ENCODE measurements at places on chromosomes 1 and 21. TPM values are rescaled to one million over a fixed set of nuclear protein-coding genes. Genes with fewer than 3 reads are reported as not detected.

DRAXIN gene
- total RNA-seq, result 6.3 TPM

DCDC2B gene
- 0.28 TPM for total RNA-seq

LCE1E gene
- total RNA-seq, result not detected

CLDN17 gene
- not detected for total RNA-seq

- no peak for DNase-seq
These were observed 3.2 kb downstream of the TRPM2 start for GRCh38 chr21:44356636-44357035.

DNA sequence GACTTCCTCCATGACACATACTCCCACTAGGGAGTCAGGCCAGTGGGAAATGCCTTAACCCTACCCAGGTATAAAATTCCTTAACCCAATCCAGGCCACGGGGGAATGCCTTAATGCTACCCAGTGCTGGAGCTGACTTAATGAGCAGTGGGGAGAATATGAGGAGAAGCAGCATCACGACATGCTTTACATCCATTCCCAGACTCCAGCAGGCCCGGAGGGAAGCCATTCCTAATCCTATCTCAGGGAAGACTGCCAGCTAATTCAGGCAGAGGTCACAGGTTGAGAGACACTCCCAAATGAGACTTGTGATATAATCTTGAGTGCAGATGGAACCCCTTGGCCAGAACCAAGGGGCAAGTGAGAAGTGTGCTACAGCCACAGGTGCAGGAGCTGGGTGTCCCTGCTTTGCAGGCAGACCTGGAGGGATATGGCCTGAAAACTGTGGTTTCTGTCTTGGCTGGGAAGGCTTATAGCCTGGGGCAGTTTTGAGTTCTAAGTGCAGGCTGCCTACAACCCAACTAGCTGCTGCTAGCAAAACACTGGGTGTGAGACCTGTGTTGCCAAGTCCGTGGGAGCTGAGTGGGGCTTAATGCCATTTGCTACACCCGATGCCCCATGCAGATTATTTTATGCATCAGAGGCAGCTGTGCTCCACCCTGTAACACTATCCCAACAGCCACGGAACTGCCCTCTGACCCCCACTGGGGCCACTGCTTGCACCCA is 45.1 kb upstream of the GUCA2A start:
- DNase-seq, result no peak

- DNase-seq, result no peak
These were observed 163.6 kb upstream of the C1orf21 start for GRCh38 chr1:184223216-184223615.
